Aorta (tissue), 5 donors: ENCODE measurements at places on chromosomes 11 and 22. TPM values are rescaled to one million over a fixed set of nuclear protein-coding genes. Genes with fewer than 3 reads are reported as not detected.
A peak's percentile ranks its signal among the peaks of the same experiment; 100 is the strongest.

Gene RFPL3
- total RNA-seq, result not detected

Gene TCN1
- not detected for total RNA-seq

Gene UVRAG
- 27.0 TPM for total RNA-seq

Gene MYBPC3
- total RNA-seq, result 0.42 TPM

- DNase-seq, result no peak
These were observed 858 bp downstream of the OAF start for GRCh38 chr11:120211522-120212258.

DNA sequence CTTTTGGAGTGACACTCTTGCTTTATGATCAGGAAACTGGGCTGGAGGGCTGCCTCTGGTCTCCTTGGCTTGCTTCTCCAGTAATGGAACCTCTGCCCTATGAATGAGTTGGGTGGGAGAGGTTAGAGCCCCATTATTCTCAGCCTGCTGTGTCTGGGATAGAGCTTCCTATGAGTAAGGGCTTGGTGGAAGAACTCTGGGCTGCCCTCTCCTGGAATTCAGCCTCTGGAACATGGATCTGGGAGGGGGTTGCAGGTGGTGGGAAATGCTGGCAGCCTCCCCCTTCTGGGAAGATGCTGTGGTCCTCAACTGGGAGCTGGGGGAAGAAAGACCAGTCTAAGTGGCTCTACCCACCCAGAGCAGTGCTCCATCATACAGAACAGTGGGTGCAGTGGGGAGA, 81.8 kb upstream of the SYN3 start:
- no peak for DNase-seq

GRCh38 chr11:102468616-102469195, 16.1 kb upstream of the TMEM123 start:
- no peak for DNase-seq

DNA sequence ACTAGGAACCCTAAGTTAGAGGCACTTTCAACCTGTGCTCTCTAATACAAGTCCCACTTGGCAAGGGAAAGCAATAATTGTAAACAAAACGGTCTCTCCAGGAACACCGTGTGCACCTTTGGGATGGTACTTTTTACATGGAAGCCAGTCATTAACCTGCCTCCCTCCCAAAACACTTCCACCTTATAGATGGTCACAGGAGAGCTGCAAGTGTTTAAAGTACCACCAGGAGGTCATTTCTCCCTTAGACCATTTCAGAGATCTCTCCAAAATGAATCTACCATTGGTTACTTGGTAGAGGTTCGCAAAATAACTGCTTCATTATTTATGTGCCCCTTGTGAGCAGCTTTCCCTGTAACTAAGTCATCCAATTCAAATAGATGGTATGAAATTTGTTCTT, 375.3 kb downstream of the DYNC2H1 start:
- no peak for DNase-seq

- DNase-seq, result no peak
These were observed 36.0 kb upstream of the GNB1L start for GRCh38 chr22:19890502-19891316.

- no peak for DNase-seq
These were observed 74.1 kb upstream of the B3GAT1 start for GRCh38 chr11:134486106-134486505.

DNA sequence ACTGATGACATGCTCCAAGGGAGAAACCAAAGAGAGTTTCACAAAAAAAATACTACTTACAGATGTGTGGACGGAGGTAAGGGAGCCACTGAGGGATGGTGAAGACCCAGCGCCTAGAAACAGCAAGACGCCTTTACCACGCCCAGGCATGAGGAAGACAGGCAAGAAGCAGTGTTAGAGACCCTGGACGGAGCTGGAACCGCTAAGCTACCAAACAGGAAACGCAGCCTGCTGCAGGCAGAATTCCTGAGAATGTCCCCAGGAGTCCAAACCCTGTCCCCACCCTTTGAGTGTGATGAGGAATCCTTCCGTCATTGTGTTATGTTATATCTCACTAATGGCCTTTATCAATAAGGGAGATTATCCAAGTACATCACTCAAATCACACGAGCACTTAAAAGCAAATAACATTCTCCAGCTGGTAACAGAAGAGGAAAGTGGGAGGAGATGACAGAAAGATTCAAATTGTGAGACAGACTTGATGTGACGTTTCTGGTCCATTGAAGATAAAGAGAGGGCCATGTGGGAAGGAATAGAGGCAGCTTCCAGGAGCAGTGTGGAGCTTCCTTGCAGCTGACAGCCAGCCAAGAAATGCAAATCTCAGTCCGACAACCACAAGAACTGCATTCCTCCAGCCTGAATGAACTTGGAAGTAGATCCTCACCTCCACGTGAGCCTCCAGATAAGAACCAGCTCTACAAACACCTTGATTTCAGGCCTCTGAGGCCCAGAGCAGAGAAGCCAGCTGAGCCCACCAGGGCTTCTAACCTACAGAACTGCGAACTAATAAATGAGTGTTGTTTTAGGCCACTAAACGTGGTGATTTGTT, 19.1 kb downstream of the FAM181B start:
- no peak for DNase-seq

DNA sequence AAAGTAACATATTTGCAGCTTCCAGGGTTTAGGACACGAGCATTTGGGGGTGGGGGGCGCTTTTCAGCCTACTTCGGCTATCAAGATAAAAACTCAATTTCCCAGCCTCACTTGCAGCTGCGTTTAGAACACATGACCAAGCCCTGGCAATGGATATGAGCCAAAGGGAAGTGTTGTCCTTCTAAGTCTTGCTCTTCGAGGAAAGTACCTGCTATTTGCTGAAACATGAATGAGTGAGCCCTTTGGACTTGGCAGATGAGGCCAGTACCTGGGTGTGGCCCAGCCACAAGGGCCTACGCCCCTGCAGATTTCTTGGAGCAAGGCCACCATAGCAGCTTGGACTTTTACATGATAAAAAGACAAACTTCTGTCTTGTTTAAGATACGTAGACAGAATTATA, 60.2 kb upstream of the SORL1 start:
- no peak for DNase-seq

DNA sequence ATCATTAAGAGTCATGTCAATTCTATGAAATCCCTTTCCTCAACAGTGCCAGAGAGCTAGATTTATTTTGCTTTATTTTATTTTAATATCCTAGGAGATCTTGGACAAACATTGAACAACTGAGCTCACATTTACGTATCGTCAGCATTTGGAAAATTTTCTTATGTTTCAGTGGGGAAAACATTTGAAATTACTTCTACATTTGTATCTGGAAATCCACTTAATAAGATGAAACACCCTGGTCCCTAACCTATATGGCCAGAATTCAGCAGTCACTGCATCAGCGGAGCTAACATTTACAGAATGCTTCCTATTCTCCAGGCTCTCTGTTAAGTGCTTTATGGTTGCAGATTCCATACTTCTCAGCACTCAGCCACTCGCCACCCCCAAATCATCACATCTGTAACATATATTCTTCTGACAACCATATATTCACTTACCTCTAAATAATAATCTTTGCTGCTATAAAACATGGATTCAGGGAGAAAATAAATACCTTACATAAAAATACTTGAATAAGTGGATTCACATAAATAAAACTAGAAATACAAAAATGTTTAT, 773.9 kb downstream of the JRKL start:
- no peak for DNase-seq

- DNase-seq, result no peak
These were observed 71.6 kb downstream of the EXT2 start for GRCh38 chr11:44167046-44167445.

GRCh38 chr22:50189849-50190181, 4.1 kb downstream of the TRABD start:
- no peak for DNase-seq

DNA sequence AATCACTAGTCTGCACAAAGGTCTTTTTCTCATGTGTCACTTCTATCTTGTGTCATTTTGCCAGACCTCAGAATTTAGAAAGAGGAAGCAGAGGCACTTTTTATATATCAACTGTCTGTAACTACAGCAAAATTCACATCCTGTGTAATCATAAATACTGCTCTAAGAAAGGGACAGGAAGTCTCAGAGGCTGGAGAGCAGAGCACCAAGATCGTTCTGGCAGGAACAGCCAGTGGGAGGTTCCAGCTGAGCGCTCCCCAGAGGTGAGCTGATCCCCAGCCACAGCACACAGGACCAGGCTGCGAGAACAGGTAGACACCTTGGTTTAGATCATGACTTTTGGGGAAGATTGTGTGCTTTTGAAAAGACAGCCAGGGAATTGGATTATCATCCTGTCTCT, at the start of gene MS4A7:
Gene MS4A7 (plus strand): TSS at position 179 of the 400 bp plus-strand sequence. CDS start 4,610 bp downstream, outside the sequence.
- no peak for DNase-seq

- no peak for DNase-seq
These were observed 1341.8 kb downstream of the TBC1D22A start for GRCh38 chr22:48104102-48104738.

GRCh38 chr11:133227632-133228111, 304.6 kb downstream of the OPCML start:
- DNase-seq, result no peak

DNA sequence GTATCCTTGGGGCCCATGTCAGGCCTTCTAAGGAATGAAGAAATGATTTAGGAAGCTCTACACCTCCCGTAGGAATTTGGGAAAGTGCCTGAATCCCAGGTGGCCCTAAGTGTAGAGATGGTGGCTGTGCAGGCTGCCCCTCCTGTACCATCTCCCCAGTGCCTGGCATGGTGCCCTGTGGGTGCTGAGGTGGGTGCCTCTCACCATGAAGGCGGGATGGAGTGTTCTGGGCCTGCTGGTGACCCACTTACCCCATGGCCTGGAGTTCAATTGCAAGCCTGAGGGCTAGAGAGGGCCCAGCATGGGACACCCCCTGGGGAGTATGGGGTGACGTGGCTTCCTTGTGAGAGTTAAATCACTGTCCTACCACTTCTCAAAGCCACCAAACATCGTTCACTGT, 19.8 kb downstream of the SAMM50 start:
- DNase-seq, result no peak

GRCh38 chr11:3169255-3170043, 4.3 kb upstream of the OSBPL5 start:
- DNase-seq, result peak; percentile 77

DNA sequence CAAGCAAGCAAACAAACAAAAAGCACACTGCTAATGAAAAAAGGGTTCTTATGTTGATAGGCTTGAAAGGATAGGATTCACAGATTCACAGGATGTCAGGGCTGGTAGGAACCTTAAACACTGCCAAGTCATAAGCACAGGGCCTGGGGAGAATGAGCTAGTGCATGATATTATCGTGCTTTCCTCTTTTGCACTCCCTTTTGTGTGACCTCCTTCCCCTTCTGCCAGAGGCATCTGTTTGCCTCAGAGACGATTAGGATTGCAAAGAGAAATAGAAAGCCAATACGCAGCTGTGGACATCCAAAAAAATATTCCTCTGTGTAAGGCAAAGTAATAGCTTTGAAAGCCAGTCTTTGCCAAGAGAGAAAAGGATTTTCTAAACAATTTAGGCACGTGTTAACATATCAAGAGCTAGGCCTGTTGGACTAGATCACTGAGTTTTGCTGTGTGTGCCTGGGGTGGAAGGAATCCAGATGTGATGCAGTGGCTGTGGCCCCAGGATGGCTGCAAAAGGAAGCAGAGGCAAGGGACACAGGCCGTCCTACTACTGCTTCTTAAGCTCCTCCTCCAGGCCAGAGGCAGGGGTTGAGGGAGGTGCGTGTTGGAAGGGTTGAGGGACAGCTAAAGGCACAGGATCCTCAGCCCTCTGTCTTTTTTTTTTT, 30.6 kb downstream of the MCHR1 start:
- DNase-seq, result peak; percentile 55

DNA sequence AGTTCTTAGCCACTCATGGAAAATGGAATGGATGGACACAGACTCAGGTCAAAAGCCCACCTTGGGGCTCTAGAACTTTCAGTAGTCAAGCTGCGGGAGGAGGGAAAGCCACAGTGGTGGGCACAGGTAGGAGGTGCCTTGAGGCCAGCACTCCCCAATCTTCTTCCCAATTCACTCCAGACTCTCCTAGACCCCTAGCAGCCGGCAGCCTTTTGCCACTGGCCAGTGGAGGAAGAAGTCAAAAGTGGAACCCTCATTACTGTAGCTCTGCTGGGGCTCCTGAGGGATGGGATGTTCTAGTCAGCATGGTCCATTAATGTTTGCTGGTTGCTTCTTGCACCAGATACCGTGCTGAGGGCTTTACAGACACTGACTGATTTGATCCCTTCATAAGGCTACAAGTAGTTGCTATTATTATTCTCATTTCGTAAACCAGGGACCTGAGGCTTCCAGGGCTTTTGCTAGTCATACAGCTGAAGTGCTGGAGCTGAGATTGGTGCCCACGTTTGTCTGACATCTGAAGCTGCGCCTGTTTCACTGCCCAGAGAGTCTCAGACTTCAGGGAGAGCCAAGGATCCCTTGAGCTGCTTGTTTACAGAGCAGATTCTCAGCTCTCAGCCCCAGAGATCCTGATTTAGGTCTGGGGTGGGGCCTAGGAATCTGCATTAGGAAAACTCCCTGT, 1.1 kb downstream of the UCP3 start:
- no peak for DNase-seq

GRCh38 chr11:2802389-2803185, 83.0 kb downstream of the CDKN1C start:
- DNase-seq, result peak; percentile 59

DNA sequence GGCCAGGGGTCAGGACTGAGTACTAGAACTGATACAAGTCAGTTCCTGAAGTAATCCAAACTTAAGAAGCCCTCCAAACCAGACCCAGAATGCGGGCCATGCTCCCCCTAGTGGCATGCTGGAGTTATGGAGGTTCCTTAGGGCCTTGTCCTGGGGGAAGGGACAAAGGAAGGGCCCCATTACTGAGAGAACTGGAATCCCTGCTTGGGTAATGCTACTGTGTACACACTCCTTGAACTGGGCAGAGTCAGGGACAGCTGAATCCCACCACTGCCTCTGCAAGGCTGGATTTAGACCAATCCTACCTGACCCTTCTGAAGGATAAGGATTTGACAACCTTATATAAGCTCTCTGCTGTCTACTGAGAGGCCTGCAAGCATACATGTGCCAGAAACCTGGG, 97.3 kb upstream of the AKIP1 start:
- DNase-seq, result peak; percentile 91

GRCh38 chr11:75182664-75183063, 31.8 kb downstream of the SLCO2B1 start:
- peak; percentile 40 for DNase-seq

- DNase-seq, result peak; percentile 89
These were observed 776 bp downstream of the NLRX1 start for GRCh38 chr11:119169282-119169719.
